ENCODE measurements at places on chromosomes 5 and 9. TPM values are rescaled to one million over a fixed set of nuclear protein-coding genes. Genes with fewer than 3 reads are reported as not detected.
A peak's percentile ranks its signal among the peaks of the same experiment; 100 is the strongest.

GRCh38 chr5:38547257-38547656 lies 9.2 kb downstream of the LIFR start:
- DNase-seq, result peak; percentile 47

DNA sequence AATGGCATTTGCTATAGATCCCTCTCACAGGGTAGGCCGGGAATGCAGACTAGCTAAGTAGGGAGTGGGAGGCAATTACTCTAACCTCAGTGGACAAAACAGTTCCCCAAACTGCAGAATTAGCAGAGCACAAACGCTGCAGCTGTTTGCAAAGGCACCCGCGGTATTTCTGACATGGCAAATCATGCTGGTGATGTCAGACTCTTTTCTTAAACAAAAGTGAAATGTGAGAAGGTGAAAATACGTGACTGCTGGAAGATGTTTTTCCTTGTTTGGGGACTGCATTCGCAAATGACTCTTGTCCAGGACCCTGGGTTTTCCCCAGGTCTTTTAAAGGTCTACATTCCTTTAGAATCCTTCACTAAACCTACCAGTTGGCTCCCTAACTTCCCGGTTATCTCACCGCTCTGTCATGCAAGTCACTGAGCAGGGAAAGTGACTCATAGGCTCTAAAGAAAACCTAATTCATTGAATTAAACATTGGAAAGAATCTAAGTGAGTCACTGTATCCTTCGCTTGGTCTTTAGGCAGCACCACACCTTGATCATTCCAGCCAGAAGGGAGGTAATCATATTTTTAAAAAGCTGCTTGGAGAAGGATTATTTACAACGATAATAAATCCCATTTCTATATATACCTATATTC lies 91.5 kb upstream of the DNAH5 start:
- DNase-seq, result peak; percentile 95

- no peak for DNase-seq
These were observed 2.0 kb downstream of the CYFIP2 start for GRCh38 chr5:157267761-157268480.

DNA sequence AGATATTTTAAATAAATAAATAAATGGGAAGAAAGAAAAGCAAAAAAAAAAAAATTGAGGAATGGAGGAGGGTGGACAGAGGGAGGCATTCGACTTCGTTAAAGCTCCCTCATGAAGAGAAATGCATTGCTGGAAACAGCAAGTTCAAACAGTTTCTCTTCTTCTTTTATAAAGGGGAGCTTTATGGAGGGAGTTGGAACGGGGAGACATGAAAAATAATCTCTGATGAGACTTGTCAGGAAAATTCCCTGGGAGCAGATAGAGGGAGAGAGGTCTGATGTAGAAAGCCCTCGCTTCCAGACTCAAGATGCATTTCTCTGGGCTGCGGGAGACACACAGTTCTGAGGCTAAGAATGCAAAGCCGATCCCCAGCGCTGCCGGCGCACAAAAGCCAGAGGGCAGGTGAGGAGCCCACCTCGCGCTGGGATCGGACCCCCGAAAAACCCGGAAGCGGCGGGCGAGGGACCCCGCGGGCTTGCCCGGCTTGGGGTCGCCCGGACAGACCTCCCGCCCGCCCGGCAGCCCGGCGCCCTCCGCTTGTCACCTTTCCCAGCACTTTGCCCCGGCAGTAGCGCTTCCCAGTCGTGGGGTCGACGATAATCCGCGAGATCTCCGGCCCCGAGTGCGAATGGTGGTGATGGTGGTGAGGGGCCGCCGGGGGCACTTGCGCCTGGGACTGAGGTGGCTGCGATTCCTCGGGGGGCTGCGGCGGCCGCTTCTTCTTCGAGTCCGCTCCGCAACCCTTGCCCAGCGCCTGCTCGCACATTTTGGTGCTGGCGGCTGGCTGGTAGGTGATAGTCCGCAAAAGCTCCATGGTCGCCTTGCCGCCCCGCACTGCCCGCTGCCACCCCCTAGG lies 512 bp downstream of the PLK2 start:
- peak; percentile 65 for DNase-seq

- DNase-seq, result no peak
These were observed 164.0 kb upstream of the ZNF608 start for GRCh38 chr5:124910354-124911016.

DNA sequence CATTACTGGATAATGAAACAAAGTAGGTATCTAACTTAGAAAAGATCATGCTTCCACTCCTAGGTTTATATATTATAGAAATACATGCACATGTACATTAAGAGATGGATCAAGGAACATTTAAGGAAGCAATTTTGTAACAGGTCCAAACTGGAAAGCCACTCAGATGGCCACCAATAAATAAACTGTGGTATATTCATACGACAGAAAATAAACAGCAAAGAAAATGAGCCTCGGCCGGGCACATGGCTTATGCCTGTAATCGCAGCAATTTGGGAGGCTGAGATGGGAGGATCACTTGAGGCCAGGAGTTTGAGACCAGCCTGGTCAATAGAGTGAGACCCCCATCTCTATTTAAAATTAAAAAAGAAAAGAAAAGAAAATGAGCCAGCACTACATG lies 25.6 kb downstream of the CEMIP2 start:
- no peak for DNase-seq

The CCNB1 gene
- total RNA-seq, result 16.4 TPM

GRCh38 chr5:6827526-6828219 lies 114.4 kb downstream of the TENT4A start:
- no peak for DNase-seq

DNA sequence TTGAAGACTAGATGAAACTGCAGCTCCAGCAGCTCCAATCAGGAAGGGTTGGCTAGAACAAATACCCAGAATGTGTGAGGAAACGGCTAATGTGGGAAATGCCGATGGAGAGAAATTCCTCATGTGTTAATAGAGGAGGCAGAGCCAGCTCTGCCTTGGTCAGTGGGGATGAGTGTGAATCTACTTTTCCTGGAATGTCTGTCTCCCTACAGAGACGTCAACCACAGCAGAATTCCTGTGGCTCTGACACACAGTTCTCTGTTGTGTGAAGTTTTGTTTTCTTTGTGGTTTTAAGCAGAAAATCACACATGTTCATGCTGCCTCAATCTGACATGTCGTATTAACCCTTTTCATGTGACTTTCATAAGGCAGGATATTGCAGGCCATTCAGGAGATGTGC lies 476.6 kb upstream of the WWC1 start:
- DNase-seq, result peak; percentile 88

GRCh38 chr9:84278130-84278529 lies 62.4 kb downstream of the SLC28A3 start:
- peak; percentile 14 for DNase-seq

GRCh38 chr9:12538842-12539579 lies 154.2 kb upstream of the TYRP1 start:
- DNase-seq, result no peak

The KCNN2 gene
- total RNA-seq, result not detected

DNA sequence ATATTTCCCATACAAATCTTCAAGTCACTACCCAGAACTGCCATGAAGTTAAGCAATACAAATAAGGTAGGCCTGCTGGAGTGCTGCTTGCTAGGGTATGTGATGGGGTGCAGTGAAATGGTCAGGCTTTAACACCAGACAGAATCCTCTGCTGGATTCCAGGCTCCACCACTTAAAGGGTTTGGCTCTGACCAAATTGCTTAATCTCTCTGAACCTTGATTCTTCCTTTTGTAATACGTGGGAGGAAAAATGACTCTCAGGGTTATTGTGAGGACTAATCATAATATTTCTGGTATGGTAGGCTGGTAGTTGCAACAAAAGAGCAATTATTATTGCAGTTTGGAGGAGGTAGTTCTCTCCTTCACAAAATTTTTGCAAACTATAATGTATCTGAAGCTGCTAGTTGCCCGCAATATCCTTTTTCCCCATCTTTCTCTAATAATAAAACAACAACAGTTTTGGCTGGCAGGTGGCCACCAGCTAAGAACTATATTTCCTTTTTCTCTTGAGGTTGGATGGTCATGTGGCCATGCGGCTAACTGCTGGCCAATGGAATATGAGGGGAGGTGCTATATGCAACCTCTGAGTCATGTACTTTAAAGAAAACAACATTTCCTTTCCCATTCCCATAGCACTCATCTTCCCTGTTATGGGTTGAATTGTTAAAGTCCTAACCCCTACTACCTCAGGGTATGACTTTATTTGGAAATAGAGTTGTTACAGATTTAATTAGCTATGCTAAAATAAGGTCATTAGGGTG lies 44.1 kb downstream of the CCL28 start:
- DNase-seq, result peak; percentile 19

DNA sequence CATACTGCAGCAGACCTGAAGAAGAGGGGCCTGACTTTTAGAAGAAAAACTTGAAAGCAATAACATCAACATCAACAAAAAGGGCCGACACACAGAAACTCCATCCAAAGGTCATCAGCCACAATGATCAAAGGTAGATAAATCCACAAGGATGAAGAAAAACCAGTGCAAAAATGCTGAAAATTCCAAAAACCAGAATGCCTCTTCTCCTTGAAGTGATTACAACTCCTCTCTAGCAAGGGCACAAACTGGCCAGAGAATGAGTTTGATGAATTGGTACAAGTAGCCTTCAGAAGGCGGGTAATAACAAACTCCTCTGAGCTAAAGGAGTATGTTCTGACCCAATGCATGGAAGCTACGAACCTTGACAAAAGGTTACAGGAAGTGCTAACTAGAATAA lies 186.2 kb upstream of the RAI14 start:
- no peak for DNase-seq

DNA sequence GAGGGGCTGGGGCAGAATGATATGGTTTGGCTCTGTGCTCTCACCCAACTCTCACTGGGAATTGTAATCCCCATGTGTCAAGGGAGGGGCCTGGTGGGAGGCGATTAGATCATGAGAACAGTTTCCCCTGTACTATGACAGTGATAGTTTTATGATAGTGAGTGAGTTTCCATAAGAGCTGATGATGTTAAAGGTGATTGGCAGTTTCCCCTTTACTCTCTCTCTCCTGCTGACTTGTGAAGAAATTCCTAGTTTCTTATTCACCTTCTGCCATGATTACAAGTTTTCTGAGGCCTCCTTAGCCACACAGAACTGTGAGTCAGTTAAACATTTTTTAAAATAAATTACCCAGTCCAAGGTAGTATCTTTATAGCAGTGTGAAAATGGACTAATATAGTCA lies 120.4 kb upstream of the CDH9 start:
- peak; percentile 0 for DNase-seq

- peak; percentile 56 for DNase-seq
These were observed 17.7 kb downstream of the MLLT3 start for GRCh38 chr9:20604562-20604961.

DNA sequence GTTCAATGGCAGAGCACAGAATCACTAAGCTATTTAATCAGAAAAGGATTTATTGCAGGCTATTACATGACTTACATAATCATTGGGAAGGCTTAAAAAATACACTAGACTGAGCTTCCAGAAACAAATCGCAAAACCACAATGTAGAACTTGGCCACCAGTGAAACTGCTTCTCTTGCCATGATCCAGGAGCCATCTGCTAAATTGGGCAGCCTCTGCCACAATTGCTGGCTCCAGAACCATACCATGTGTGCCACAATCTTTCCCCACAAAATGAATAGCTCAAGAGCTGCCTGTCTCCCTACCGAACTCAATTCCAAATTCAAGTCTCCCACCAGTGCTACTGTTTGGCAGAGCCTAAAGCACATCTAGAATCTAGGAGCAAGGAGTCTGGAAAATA lies 9.8 kb upstream of the ERAP1 start:
- DNase-seq, result peak; percentile 70

GRCh38 chr5:113217619-113218184 lies 217.1 kb downstream of the TSSK1B start:
- no peak for DNase-seq

GRCh38 chr9:95120781-95121370 lies 196.6 kb downstream of the FANCC start:
- no peak for DNase-seq

The ZDHHC12 gene
- 18.9 TPM for total RNA-seq

- no peak for DNase-seq
These were observed 39.1 kb upstream of the FLT4 start for GRCh38 chr5:180688330-180689070.

DNA sequence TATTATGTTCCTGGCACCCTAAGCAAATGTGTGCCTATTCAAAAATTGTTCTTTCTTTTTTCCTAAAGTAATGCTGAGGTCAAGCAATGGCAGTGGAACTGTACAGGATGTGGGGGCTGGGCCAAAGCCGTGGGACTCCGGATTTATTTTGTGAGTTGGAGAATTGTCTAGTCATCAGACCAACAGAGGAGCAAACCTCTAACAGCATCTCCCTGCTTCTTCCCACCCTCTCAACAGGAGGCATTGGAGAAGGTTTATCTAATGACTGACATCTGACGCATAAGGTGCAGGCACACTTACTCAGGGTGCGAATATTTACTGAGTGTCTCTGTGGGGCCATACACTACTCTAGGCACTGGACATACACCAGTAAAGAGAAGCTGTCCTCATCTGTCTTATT lies 38.6 kb downstream of the MARCHF11 start:
- DNase-seq, result no peak

DNA sequence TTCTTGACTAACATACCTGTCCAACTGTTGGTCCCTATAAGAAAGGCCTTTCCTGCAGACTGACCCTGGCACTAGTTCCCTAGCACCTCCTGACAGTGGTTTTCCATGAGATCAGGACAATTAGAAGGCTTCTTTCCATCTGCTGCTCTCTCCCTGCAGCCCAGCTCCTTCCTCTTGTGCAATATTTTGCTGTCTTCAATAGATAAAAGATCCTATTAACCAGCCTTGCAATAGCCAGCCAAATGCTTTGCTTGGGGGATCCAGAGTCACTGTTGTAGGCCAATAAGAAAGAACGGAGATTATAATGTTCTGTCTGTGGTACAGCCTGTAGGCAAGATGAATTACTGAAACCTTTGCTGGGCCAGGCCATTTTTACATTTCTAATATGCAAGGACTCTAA lies 18.4 kb upstream of the NME5 start:
- no peak for DNase-seq

- DNase-seq, result no peak
These were observed 11.7 kb upstream of the PDE4D start for GRCh38 chr5:59905188-59905587.
